GM19239 (cell line): ENCODE measurements at places on chromosomes 12 and 14.

DNA sequence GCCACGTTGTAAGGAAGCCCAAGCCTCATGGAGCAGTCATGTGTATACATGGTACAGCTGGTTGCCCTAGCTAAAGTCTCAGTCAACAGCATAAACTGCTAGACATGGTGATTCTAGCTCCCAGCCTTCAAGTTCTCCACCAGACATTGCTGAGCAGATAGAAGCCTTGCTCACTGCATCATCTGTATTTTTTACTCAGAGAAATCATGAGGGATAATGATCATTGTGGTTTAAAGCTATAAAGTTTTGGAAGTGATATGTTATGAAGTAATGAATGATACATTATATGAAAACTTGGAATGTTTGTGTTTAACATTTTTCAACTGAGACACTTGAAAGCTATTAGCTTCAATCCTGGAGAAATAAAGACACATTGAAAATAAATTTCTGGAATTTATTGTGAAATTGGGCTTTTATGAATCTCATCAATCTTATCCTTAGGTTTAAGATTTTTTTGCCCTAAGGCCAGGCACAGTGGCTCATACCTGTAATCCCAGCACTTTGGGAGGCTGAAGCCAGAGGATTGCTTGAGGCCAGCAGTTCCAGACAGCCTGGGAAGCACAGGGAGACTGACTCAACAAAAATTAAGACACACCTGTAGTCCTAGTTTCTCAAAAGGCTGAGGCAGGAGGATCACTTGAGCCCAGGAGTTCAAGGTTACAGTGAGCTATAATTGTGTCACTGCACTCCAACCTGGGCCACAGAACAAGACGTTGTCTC is 5.6 kb upstream of the NFATC4 start:
- DNase-seq, result no peak

GRCh38 chr14:65042296-65042695 is 55.6 kb downstream of the FNTB start:
- no peak for DNase-seq

DNA sequence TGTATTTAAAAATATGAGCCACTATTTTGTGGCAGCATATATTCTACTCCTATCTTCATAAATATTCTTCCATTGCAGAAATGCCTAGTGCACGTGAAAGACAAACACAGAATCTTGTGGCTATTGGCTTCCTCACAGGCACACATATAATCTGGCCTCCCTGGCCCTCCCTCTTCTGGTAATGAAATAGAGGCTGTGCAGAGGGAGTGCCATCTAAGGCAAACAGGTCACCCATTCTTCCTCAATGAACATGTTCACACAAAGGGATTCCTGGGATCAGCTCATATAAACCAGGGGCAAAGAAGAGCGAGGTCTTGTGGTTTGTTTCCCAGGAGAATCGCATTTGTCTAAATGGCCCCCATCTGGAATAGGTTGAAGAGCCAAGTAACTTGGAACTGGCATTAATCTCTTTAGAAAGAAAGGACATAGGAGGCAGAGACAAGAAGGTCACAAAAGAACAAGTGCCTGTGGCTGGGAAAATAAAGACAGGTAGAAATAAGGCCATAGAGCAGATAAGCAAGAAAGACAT is 171.6 kb upstream of the PTPRQ start:
- DNase-seq, result no peak

- DNase-seq, result no peak
Observed at GRCh38 chr14:85439696-85440328, 90.1 kb upstream of the FLRT2 start.

DNA sequence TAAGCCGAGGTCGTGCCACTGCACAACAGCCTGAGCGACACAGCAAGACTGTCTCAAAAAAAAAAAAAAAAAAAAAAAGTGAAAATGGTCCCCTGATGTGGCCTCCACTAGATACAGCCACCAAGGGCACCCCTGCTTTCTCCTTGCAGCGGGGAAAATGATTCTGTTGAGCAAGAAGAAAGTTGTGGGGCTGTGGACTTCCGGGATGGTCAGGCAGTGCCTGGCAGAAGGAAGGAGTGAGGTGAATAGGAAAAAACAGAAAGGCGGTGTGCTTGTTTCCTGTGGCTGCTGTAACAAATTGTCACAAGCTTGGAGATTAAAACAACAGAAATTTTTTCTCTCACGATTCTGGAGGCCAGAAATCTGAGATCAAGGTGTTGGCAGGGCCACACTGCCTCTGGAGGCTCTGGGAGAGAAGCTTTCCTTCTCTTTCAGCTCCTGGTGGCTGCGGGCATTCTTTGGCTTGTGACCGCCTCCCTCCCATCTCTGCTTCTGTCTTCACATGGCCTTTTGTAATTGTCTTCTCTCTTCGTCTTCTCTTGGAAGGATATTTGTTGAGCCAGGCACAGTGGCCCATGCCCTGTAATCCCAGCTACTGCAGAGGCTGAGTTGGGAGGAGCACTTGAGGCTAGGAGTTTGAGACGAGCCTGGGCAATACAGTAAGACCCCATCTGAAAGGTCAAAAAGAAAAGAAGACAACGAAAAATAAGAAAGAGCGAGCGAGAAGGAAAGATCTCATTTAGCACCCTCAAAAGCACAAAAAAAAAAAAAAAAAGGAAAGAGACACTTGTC is 116.6 kb upstream of the MED13L start:
- DNase-seq, result no peak

- DNase-seq, result no peak
Observed at GRCh38 chr12:52692254-52692653, 11.1 kb downstream of the KRT77 start.

GRCh38 chr12:109863847-109864712 is 16.3 kb downstream of the GLTP start:
- DNase-seq, result no peak

- no peak for DNase-seq
Observed at GRCh38 chr14:88352698-88353097, 29.6 kb upstream of the KCNK10 start.

- DNase-seq, result no peak
Observed at GRCh38 chr12:82682326-82682725, 4.4 kb upstream of the TMTC2 start.

- no peak for DNase-seq
Observed at GRCh38 chr14:68654471-68654941, 138.4 kb downstream of the ZFP36L1 start.

GRCh38 chr12:110102255-110102654 is 21.9 kb upstream of the IFT81 start:
- DNase-seq, result peak; percentile 16
